ENCODE measurements at places on chromosomes 11 and 22.

- no peak for DNase-seq
These were observed 1.6 kb upstream of the KMT2A start for GRCh38 chr11:118434553-118435289.

DNA sequence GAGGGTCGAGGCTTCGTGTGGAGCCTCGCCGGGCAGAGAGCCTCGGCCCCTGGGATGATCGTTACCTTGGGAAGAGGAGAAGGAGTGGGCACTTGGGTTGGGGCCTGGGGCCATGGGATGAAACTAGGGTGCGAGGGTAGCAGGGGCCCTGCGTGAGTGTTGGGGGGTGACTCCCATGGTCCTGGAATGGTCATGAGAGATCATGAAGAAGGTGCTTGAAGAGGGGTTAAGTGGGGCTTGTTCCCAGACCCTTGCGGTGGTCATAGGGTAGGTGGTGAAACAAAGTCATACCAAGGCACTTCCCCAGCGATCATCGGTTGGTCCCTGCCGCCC is 284 bp downstream of the CCS start:
- no peak for DNase-seq

- no peak for DNase-seq
These were observed 839 bp downstream of the STX5 start for GRCh38 chr11:62830904-62831519.

DNA sequence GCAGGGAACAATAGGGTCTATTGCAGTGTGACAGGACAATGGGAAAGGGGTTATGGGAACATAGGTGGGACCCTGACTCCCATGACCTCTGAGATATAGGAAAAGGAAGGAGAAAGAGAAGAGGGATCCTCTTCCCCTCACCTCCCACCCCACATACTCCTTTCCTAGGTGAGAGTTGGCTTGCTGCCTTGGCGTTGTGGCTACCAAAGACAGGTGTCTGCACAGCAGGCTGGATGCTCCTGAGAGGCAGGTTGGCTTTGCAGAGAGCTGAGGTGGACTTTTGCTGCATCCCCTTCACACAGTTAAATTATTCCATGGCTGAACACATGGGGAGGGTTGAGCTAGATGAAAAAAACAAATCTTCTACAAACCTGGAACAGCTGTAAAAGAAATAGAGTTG is 80.7 kb downstream of the SYT9 start:
- no peak for DNase-seq

GRCh38 chr11:103910721-103911120 is 125.7 kb upstream of the DDI1 start:
- DNase-seq, result no peak

DNA sequence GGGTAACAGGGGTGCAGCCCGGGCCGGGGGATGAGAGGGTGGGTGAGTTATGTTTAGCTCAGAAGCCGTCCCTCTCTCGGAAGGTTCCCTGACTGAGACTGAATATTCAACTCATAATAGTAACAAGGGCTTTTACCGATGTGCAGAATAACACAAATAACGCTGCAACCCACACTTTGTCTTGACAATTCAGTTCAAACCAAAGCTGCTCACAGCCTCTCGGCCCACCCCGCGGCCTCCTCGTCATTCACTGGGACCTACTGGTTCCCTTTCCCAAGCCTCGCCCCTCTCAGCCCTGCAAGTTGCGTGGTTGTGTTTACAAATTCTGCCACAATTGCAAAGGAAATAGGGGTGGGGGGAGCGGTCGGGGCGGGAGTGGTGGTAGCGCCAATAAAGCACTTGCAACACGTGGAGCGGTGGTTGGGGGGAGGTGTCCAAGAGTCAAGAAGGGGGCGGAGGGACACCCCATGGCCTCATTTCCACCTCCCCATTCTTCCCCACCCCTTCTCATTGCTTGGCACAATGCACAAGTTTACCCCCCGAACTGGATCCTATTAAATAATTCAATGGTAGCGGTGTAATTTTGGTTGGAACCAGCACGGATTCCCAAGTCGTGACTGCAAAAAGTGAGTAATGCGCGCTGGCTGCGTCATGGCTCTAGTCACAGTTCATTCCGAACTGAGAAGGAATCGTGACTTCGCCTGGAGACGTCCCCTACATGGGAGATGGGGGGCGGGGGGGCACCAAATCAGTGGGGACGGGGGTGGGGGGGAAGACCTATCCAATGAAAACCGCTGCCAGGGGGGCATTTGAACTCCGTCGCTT is 102.0 kb upstream of the HSD17B12 start:
- DNase-seq, result no peak

DNA sequence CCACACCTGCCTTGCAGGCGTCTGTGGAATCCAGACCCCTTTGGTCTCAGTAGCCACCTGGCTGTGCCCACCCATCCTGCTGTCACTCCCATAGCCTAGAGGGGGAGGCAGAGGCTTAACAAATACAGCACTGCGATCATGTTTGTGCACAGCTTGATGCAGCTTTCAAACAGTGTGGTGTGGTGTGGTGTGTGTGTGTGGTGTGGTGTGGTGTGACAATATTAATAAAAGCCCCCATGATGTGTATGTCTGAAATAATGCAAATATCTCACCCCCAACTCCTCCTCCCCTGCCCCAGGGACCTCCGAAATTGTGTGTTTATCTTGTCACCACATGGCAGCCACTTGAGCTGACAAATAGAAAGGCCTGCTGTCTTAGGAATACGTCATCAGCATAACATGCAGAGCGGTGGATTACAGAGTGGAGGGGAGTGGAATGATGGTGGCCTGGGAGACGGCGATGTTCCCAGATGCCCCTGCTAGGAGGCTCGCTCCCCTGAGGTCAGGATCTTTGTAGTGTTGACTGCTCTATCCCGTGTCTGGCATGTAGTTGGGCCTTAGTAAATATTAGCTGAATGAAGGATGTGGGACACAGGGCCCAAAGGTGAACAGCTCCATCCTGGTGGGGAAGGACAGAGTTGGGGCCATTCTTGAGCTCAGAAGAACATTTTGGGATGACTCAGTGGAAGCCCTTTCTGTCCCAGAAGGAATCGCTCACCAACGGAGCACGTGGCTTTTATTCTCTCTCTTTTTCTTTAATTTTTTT is 2.8 kb downstream of the PDXP start:
- no peak for DNase-seq

- DNase-seq, result no peak
These were observed 16.1 kb downstream of the CPT1A start for GRCh38 chr11:68825571-68825970.

DNA sequence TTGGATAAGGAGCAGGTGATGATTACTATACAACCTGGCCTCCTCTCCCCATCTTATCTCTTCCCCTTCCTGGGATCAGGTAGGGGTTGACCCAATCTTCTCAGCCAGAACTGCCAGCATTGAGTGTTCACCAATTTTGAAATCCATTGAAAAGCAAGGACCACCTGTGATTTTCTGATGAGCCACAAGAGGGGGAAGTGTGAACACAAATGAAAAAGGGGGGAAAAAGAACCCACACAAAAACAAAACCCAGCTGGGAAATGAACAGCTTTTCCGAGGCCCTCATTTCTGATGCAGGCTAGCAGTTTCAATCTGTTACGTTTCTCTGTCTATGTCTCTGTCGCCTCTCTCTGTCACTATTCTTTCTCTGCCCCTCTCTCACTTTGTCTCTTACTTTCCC is 161.9 kb downstream of the INSC start:
- no peak for DNase-seq

- DNase-seq, result no peak
These were observed 41.6 kb downstream of the MRGPRX2 start for GRCh38 chr11:19018901-19019300.

- no peak for DNase-seq
These were observed 77.7 kb upstream of the SC5D start for GRCh38 chr11:121214861-121215260.

- no peak for DNase-seq
These were observed 43.2 kb upstream of the E2F8 start for GRCh38 chr11:19283991-19284390.

GRCh38 chr11:112178936-112179335 is 3.6 kb downstream of the BCO2 start:
- DNase-seq, result no peak

- no peak for DNase-seq
These were observed 65.6 kb downstream of the CD44 start for GRCh38 chr11:35204614-35205013.

GRCh38 chr22:49040754-49041467 is 786.8 kb downstream of the BRD1 start:
- DNase-seq, result no peak

DNA sequence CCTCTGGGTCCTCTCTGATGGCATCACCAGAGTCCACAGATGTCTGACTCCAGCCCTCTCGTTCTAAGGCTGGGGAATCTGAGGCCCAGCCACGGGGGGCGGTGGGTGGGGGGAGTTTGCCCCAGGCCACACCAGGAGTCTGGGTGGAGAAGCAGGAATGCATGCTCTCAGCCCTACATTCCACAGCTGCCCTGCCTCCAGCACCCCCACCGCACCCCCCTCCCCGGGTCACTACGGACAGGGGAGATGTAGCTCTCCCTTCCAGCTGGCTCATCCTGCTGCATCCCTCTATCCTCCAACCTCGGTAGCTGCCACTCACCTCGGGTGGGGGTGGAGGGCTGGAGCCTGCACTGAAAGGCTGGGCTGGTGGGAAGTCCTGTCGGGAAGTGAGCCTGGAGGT is 2.3 kb upstream of the PVALB start:
- DNase-seq, result no peak

- no peak for DNase-seq
These were observed at the start of gene GRAMD4 for GRCh38 chr22:46619830-46620501. GRAMD4 (plus strand) TSS chr22:46620386; CDS start chr22:46626800, 6,414 bp downstream.

- DNase-seq, result no peak
These were observed 875 bp upstream of the STT3A start for GRCh38 chr11:125591649-125592304.

DNA sequence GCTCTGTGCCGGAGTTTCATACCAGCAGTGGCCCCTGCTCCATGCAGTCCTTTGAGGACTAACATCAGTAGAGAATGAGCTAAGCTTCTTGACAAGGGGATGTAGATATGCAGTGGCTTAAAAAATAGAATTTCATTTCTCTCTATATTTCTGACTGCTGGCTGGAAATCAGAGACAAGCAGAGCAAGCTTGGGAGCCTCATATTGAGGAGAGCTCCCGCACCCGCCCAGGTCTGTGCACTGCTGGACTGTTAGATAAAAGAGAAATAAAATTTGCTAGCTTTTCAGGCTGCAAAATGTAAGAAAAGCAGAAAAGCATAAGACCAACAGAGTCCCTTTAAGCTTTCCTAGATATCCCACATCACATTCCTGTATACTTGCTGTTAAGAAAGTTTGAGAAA is 31.4 kb downstream of the MMP7 start:
- no peak for DNase-seq

- no peak for DNase-seq
These were observed 865 bp upstream of the ZNF280A start for GRCh38 chr22:22520667-22521602.

DNA sequence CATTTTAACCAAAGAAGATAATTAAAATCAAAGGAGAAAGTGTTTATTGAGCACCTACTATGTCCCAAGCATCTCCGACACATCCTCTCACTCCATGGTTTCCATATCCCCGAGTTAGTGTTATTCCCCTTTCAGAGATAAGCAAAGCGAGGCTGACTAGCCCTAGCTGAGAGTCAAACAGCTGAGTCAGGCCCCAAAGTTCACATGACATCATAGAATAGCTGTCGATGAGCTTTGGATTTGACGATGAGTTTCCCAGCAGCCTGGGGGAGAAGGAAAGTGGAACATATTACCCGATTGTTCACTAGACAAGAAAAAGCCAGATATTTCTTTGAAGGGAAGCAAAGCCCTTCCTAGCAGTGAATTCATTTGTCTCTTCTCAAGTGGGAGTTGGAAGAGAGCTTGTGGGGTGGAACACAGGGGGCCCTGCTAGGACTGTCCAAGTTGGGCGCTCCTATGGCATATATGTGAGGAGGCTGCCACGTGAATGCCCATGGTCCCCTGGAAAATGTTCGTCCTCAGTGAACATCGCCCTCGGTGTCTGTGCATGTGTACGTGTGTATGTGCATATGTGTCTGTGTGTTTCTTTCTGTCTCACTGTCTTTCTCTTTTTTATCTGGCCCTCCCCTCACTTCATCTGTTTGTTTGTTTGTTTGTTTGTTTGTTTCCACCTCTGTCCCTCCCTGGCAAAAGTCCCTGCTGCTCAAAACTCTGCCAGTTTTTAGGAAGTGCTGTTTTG is 493 bp upstream of the CYTH4 start:
- no peak for DNase-seq

All from activated T-helper 1 cell treated with anti-CD3 and anti-CD28 coated beads, Interleukin-2, amount 50 U/mL, for 16 hours (primary cell).